Activated CD4-positive, alpha-beta T cell treated with anti-CD3 and anti-CD28 coated beads, Interleukin-2, amount 50 U/mL, for 24 hours (primary cell): ENCODE measurements at places on chromosomes 3 and 15.

GRCh38 chr3:109118584-109118983 is 650 bp upstream of the MORC1 start:
- DNase-seq: no peak

GRCh38 chr3:13624021-13624420 is 75.1 kb downstream of the FBLN2 start:
- no peak for DNase-seq

GRCh38 chr3:123446610-123447109 is 2.2 kb downstream of the ADCY5 start:
- DNase-seq: no peak

DNA sequence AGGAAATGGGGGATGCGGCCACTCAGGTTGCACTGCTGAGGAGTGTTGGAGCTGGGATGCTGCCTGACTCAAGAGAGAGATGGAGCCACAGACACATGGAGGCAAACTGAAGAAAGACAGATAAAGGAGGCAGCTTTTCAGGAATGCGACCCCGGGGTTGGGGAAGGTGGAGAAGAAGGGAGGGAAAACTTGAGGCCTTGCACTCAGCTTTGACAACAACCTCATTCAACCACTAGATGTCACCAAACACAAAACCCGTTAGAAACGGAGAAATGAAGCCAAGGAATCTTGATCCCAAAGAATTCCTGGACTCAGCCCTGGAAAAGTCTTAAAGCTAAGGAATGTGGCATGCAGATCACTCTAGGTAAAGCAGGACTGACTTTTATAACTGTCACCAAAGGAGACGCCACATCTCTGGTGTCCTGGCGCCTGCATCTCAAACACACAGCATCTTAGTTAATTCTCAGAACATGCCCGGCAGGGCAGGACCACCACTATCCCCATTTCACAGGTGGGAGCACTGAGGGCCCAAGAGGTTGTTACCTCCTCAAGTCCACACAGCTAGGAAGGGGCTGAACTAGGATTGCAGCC is 59.6 kb upstream of the LMCD1 start:
- DNase-seq: no peak

- DNase-seq: no peak
Measured at GRCh38 chr15:56150204-56150603, 93.5 kb downstream of the RFX7 start.

DNA sequence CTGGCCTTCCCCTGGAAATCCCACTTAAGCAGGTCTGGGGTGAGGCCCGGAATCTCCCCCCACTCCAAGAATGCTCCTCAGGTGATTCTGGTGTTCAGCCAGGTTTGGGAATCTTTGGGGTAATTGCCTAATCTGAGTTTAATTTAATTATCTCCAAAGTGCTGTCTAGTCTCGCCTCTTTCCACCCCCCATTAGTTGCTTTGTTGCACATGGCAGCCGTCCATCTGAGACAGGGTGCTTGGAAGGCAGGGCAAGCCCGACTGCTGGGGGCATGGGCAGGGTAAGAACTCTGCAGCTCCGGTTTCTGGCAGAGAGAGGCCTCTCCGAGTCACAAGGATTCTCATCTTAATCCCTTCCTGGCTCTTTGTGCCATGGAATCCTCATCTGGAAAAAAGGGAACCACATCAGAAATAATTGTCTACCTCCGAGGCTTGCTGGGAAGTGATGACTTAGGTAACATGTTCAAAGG is 15.0 kb downstream of the IL17RD start:
- no peak for DNase-seq

DNA sequence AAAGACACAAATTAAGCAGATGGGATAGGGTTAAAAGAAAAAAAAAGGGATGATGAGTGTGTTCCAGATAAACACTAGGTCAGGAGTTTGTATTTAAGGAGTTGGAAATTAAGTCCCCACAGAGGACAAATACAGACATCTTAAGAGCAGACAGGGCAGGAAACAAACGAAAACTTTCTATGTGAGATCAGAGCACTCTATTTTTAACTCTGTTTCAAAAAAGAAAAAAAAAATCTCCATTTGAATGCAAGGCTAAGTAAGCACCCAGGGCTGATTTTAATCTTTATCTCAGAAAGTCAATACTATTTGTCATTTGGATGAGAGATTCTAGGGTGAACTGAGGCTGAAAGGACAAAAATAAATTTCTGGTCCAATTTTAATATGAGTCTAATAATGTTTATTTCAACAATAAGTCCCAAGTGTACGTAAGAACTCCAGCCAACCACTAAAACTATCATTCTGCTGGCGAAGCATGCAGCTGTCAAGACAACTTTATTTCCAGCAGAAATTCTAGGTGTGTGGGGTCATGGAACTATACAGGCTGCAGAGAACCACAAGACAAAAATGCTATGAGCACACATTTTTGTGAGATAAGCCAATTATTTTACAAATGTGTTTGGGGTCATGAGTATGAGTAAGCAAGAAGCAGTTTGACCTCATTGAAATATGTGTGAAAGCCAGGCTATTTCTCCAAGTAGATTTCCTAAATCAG is 186.1 kb downstream of the FMN1 start:
- DNase-seq: no peak

GRCh38 chr15:81507831-81508230 is 133.8 kb upstream of the TMC3 start:
- no peak for DNase-seq

- no peak for DNase-seq
Measured at GRCh38 chr15:70320482-70320881, 222.8 kb upstream of the TLE3 start.

DNA sequence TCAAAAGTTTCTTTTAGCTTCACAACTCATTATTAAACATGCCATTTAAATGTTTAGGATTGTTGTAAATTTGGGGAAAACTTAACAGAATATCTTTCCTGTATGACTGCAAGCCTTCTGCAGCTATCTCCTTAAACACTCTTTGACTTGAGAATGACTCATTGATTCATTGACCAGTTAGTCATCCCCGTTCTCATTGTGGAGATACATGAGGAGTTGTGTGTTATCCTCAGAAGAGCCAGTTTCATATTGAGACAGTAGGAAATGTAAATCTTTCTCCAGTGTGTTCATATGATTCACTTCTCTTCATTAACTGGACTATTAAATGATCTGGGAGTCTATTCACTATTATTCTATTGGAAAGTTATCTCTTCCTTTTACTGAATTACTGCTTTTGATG is 83.0 kb downstream of the CRYGS start:
- no peak for DNase-seq
